ENCODE measurements at places on chromosomes 5 and 9.

DNA sequence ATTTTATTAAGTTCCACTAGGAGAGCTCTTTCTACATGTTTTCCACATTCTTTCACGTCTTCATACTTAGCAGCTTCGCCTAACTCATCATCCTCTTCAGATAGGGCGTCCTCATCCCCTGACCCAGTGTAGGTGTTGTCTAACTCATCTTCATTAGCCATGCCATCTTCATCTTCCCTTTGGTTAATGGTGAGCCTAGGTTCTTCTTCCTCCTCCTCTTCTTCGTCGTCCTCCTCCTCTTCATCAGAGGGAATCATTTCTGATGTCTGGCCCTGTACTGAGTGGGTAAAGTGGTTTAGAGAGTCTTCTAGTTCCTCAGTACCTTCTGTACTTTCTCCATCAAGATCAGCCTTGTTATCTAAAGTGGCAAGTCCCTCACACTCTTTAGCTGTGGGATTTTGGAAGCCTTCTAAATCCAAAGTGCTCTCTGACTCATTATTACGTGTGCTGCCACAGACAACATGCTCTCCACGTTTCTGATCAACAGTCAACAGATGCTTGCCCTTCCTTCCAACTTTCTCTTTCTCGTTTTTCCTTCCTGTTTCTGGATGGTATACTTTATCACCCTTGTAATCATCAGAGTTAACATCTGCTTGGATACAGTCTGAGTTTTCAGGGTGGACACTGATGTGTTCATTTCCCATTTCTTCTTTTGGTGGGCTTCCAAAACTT, 31.1 kb downstream of the TUT7 start:
- no peak for DNase-seq

DNA sequence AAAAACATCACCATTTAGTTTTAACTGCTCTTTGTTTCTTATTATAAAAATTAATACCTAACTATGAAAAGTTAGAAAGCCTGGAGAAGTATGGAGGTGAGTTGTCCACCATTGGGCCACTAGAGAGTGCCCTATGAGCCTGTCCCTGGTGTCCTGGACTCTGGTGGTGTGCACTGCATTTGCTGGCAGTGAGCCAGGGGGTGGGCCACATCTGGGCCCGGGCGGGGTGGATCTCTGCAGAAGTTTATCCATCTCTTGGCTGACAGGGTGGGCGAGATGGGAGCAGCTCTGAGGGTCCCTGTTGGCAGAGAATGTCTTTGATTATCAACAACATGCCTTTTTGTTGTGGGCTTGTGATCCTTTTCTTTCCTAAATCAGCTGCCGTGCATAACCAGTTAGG, 8.2 kb downstream of the TENT4A start:
- DNase-seq = no peak

GRCh38 chr5:73118391-73118973, 1.9 kb upstream of the TMEM171 start:
- no peak for DNase-seq

DNA sequence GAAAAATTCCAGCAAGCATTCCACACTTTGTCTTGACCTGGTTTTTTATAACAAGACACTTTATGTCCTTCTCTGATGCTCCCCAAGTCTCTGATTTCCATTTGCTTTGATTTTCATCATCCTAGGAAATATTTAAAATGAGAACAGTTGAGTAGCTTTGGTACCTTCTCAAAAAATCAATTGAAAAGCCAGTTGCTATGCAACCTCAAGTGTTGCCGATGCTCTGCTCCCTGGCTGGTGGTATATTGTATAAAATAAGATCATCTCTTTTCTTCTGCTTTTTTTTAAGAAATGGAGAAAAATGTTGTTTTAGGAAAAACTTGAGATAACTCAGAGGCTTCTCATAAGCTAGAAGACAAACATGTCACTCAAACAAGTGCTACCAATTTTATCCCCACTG, 109.7 kb downstream of the ZNF354C start:
- DNase-seq = no peak

DNA sequence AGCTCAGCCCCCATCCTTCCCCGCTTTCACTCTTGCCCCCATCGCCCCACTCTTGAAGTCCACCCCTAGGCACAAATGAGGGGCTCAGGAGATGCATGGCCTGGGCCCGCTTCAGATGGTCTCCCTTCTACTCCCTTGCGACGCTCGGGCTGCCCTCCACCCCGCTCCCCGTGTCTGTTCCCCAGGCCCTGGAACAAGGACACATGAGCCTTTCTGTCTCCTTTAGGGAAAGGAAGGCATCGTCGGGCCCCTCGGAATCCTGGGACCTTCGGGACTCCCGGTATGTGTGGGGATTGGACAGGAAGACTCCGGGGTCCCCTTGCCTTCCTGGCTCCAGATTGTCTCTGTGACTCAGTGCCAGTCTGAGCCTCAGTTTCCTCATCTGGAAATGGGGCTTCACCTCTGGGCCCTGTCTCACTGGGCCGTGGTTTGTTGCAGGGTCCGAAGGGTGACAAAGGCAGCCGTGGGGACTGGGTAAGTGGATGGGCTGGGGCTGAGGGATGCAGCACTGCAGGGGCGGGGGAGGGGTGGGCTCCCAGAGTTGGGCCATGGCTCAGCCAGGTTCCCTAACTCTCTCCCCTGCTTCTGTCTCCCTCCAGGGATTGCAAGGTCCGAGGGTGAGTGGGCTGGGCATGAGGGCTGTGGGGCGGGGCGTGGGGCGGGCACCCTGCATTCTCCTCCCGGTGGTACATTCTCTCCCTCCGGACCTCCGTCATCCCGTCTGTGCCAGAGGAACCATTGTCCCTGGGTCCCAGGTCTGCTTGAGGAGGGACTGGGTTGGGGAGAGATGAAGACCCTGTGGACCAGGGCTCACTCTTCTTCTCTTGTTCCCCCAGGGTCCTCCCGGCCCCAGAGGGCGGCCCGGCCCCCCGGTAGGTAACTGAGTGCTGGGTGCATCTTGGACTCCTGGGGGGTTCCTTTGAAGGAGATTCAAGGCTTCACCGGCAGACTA, 21.8 kb upstream of the ORM1 start:
- DNase-seq = no peak

DNA sequence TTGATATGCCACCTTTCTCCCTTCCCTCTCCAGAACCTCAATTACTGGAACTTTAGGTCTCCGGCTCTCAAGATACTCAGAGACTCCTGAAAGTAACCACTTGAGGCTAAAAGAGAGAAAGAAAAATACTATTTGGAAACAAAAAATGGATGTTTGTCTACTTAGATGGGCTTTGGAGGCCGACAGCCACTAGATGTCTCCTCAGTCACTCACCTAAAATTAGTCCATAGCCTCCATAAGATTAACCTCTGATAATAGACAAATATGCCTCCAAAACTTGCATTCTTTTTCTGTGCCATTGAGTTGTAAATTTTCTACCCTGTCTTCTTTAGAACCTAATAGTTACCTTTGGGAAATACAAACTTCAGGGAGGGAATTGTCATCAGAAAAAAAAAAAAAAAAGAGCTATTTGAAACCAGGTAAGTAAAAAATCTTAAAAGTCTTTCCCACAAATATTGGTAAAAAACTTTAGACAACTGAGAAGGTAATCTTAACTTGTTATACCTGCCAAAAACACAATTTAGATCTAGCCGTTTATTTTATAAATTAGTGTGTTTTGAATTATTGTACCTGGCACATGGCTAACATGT, 11.2 kb upstream of the PCDH1 start:
- DNase-seq = no peak

DNA sequence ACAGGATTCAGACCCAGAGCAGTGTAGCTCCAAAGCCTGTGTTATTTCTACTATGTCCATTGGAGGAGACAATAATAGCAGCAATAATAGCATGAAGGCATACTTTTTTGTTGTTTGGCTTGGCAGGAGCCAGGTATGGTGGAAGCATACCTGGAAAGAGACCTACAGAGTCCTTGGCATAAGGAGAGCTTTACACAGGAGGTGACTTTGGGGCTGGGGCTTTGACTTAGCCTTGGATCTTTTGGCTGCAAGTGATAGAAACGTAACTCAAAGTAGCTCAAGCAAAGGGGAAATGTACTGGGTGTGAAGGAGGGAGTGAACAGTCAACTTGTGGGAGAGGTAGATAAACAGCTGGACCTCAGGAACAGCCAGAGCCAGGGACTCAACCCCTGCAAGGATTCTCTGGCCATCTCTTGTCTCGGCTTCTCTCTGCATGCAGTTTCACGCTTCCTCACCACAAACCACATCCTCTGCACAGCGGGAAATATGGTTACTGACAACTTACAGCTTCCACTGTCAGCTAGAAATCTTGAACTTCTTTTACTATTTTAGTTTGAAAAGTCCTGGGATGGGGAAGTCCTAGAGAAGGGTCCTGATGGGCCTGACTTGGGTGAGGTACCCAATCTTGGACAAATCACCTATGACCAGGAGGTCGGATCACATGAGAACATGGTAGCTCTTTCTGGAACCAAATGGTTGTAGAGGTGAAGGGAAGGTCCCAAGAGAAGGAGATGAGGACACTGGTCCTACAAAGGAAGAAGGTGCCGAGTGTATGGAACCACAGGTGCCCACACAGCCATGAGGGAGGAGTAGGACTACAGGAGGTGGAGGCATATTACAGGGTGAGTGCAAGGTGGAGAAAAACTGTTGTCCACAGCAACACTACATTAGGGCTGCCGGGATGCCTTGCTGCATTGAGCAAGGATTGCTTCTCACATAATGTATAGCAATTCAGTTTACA, 47.0 kb upstream of the TGFBR1 start:
- DNase-seq = peak; percentile 79

GRCh38 chr5:173010547-173011464, 27.2 kb downstream of the ATP6V0E1 start:
- DNase-seq = no peak

GRCh38 chr9:133463864-133464615, 4.3 kb downstream of the CACFD1 start:
- DNase-seq = no peak

- no peak for DNase-seq
These were observed 104.3 kb upstream of the PCSK1 start for GRCh38 chr5:96537386-96537785.

DNA sequence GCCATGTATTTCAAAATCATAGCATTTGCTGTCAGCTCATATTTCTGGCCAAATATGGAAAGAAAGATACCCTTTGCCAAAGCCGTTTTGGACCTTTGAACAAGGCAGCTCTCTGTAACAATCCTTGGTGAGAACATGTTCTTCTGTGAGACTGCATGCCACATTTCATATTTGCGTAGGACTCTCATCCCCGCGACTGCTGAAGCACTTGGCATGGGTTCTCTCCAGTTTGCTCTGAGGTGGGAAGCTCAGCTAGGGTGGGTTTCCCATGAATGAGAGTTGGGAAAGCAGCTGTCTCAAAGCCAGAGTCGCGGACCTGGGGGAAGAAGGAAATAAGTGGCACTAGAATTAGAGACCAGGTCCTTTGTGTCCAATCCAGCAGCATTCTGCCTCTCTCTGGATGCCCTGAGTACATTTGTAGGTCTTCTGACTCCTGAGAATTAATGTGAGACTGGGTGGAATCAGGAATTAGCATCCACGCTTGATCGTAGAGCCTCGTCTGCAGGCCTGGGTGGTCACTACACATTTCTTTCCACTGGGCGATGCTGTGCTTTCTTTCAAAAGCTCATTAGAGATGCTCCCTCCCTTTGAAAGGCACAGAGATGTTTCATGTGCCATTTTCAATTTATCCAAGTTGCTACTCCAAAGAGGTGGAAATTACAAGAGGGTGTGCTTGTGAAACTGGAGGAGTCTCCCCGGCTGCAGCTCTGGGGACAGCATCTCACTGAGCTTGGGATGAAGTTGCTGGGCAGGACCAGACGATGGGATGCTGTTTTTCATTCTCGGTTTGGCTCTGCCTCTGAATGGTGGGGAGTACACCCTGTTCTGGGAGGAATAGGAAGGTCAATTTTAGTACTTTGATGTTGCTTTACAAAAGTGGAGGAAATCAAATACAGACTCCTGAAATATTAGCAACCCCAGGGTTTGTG, 197.2 kb downstream of the GADD45G start:
- DNase-seq = no peak

DNA sequence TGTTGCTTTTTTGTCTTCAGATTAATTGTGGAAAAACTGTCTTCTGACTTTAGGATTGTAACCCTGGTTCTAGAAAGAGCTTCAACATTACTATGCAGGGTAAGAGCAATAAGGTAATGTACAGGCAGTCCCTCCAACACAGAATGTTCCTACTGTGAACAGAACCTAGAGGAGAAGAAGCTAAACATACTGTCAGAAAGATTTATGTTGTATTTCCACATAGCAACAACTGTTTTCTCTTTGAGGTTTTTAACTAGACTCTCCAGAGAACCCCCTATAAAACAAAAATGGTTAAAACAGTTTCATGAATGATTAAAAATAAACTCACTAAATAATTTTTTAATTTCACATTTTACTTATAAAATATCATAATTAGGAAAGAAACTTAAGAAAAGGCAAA, 64.3 kb upstream of the NAA35 start:
- no peak for DNase-seq

DNA sequence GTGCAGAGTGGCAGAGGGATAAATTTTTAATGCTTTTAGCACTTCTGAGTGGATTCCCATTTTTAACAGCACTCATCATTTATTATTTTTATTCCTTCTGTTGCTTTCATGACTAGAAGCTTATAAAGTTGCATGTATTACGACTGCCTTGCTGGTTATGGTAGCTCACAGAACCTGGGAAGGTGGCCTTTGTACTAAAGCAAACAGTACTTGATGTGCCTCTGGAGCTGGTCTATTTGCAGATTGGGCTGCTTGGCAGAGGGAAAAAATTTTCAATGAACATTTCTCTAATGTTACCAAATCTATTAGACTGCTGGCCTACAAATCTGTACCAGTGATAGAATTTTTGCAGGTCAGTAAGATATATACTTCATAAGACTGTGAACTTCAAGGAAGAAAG, 274.5 kb upstream of the C9orf72 start:
- no peak for DNase-seq

DNA sequence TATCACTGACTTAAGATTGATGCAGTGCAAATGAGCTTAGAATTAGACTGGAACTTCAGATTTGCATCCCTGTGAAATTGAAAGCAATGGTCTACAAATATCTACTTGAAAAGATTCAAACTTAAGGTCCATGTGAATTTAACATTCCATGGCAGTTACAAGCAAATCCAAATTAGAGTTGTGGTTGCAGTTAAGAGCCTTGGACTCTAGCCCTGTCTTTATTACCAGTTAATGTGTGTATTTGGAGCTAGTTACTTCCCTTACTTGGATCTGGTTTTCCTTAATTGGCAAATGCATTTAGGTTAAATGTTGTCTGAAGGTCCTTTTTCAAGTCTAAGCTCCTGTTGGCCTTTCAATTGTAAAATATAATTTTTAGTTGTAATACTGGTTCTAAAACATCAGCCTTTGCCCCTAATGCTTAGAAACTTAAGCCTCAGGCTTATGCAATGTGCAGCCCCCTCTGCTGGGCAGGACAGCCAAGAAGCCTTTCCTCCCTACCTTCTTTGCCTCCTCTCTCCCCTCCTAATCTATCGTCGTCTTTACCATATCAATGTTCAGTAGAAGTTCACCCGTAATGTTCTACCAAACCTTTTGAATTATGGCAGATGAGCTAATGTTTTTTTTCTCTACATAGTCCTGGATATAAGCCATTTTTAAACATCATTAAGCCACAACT, 59.5 kb downstream of the ERMP1 start:
- no peak for DNase-seq

GRCh38 chr5:171575386-171575785, 155.9 kb downstream of the FGF18 start:
- DNase-seq = no peak

Data from stimulated activated CD4-positive, alpha-beta T cell treated with anti-CD3 and anti-CD28 coated beads, Interleukin-15, amount 100 ng/mL, for 24 hours (primary cell).